Large intestine (tissue), 12 donors: ENCODE measurements at places on chromosomes 4 and X.

- DNase-seq, result no peak
Observed at GRCh38 chr4:158870282-158870625, 101.4 kb downstream of the FNIP2 start.

GRCh38 chrX:14084466-14084865 lies 54.8 kb upstream of the GEMIN8 start:
- DNase-seq, result no peak

GRCh38 chr4:83866834-83867621 lies 331.1 kb downstream of the GPAT3 start:
- no peak for DNase-seq

GRCh38 chr4:70236125-70236524 lies 6.3 kb upstream of the CSN3 start:
- DNase-seq, result peak; percentile 5

DNA sequence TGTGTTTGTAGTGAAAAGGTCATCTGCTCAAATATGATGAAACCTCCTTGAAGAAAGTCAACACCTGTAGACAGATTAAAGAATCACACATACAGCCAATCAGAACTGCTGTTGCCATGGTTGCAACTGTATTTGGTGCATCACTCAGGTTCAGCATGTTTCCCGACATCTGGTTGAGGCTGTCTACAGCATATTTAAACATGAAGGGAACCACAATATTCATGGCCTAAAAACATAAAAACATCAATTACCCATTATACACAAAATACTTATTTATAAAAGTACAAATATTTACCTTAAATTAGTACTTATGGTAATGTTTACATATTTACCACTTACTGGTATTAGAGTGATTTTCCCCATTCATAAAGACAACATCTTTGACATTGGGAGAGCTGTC lies 79.7 kb downstream of the ABCB7 start:
- DNase-seq, result no peak

DNA sequence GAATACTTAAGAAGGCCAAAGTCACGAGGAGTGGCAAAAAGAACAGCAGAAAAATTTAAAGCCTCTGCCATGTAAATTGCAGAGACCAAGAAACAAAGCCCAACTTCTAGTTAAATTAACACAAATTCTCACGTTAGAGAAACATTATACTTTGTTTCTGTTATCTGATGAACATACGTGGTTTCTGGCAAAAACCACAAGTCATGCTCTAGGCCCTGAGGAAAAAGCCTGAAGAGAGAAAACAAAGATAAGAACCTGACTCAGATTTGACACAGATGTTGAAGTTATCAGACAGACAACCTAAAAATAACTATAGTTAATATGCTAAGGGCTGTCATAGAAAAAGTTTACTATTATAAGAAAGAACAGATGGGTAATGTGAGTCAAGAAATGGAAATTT lies 149.1 kb upstream of the PCDH10 start:
- no peak for DNase-seq

DNA sequence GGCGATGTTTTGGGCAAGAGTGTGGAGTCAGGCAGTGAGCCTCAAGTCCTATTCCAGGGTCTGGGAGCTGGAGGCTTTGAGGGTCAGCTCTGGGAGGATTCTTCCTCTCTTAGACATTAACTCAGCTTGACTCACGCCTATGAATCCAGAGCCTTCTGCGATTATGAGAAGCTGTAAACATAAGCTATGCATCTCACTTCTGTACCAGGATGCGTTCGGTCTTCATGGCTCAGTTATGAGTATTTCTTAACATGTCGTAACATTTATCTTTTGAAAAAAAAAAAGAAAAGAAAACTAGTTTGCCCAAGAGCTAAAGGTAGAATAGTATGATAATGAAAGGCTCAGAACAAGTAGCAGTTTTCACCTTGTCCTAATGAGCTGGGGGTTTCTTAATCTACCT lies 4.6 kb downstream of the SHROOM2 start:
- DNase-seq, result no peak

GRCh38 chrX:126137899-126138298 lies 28.2 kb downstream of the DCAF12L2 start:
- DNase-seq, result no peak

GRCh38 chrX:69311936-69312670 lies 146.8 kb upstream of the PJA1 start:
- no peak for DNase-seq

- DNase-seq, result no peak
Observed at GRCh38 chr4:87982446-87983010, 7.0 kb downstream of the SPP1 start.

GRCh38 chr4:38499101-38499500 lies 164.9 kb upstream of the KLF3 start:
- DNase-seq, result no peak

GRCh38 chr4:140014284-140014683 lies 139.7 kb downstream of the MAML3 start:
- DNase-seq, result no peak

GRCh38 chr4:155612074-155612473 lies 54.6 kb upstream of the GUCY1A1 start:
- no peak for DNase-seq

- no peak for DNase-seq
Observed at GRCh38 chr4:3674479-3674851, 91.7 kb upstream of the ADRA2C start.

DNA sequence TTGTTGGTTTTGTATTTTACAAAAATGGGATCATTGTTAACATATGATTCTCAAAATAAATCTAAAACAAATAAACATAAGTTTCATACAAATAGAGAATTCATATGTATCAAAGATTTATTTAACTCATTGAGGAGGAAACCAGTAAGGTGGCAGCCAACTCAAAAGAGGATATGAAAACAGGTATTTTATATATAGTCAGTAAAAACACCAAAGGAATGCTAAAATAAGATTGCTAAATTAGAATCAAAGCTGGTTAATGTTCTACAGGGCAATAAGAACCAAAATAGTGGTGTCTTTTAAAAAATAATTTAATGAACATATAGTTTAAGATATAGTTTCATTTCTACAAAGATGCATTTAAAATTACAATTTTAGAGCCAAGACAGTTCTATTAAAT lies 23.1 kb downstream of the XKRX start:
- DNase-seq, result no peak

GRCh38 chr4:83118869-83119268 lies 4.3 kb upstream of the PLAC8 start:
- no peak for DNase-seq

- peak; percentile 34 for DNase-seq
Observed at GRCh38 chrX:68998716-68999115, 166.5 kb downstream of the PJA1 start.

DNA sequence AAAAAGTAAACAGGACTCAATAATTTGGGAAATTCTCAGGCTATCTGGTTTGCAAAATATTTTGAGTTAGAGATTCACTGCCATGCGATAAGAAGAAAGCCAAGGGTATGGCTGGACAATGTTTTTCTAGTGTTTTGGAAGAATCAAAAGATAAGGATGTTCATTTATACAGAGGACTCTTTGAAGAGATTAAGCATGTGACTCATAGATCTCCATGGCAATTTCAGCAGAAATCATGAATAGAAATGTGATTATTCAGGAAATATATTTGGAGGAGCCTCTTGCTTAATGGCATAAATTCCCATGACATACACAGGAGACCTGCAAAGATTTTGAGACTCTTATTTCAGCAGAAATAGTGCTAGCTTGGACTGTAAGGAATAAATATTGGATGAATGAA lies 16.7 kb upstream of the FRAS1 start:
- no peak for DNase-seq

- DNase-seq, result no peak
Observed at GRCh38 chr4:181853881-181854511, 389.2 kb upstream of the TENM3 start.

GRCh38 chrX:12325171-12325570 lies 186.9 kb downstream of the FRMPD4 start:
- no peak for DNase-seq

DNA sequence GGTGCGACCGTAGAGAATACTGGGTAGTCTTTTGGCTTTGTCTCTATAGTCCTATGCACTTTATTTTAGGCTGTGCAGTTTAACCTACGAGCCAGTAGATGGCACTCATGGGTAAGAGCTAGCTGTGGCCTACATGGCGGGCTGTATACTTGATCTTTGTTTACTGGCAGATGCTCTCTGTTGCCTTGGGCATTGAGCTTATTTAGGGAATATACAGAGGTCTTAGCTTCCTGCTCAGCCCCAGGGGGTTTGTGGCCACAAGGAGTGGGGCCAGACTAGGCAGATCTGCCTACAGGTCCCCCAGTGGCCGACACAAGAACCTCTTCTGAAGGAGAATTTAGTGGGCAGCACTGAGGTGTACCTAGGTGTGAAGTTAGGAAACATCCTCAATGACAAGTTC lies 227.6 kb upstream of the HDX start:
- DNase-seq, result no peak

DNA sequence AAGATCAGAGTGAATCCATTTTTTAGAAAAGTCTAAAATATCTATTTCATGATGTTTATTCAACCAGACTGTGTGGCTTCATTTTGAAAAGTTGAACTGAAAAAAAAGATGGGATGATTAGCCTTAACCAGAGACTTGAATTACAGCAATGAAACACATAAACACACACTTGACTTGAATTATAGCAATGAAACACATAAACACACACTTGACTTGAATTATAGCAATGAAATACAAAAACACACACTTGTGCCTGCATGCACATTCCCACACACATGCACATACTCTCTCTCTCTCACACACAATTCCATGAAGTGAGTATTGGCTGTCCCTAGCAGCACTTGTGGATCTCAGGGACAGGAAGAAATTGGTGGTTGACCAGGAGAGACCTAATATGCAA lies 286.8 kb downstream of the USP46 start:
- DNase-seq, result no peak

DNA sequence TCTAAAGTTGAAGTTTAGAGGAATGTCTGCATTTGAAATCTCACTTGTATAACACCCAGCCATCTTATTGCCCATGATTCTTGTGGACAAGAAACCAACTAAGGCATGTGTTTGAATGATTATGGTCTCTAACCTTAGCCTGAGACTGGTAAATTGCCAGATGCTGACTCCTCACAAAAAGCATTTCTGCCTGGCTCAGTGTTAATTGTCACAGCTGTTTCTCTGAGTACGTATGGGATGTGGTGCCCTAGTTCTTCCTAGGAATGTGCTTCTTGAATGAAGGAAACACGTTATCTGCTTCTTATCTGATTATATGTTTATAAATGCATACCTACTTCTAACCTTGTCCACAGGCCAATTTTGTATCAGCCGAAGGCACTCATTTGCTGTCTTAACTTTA lies 63.1 kb upstream of the NDP start:
- DNase-seq, result no peak

DNA sequence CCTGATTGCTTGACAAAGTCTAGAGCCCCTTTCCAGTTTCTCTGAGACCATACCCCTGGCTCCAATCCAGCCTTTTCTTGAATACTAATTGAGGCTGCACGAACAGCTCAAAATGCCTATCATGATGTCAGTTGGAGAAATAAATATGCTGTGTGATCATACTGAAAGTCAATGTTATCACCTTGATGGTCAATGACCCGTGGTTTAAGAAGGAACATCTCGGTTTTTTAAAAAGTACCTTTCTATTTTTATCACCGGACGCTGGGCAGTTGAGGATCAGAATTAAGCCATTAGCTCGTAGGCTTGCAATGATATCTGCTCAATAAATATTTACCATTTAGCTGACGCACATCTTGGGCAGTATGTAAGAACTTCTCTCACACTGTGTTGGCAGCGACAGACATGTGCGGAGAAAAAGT lies 852 bp upstream of the WDR44 start:
- no peak for DNase-seq

DNA sequence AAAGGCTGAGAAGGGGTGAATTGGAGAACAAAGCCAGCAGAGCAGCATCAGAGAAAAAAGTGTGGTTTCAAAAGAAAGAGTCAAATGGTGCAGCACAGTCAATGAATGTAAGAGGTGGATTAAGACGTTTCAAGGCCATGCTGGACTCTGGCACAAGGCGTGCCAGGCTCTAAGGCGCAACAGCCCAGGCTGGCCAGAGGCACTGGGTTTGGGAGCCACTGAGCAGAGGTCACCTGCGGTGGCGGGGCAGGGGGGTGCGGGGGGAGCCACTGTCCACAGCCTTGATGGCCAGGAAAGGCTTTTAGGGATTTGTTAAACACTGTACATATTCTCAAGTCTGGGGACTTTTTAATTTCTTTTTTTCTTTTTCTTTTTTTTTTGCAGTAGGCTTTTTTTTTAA lies 222.5 kb upstream of the FAT1 start:
- DNase-seq, result peak; percentile 62

DNA sequence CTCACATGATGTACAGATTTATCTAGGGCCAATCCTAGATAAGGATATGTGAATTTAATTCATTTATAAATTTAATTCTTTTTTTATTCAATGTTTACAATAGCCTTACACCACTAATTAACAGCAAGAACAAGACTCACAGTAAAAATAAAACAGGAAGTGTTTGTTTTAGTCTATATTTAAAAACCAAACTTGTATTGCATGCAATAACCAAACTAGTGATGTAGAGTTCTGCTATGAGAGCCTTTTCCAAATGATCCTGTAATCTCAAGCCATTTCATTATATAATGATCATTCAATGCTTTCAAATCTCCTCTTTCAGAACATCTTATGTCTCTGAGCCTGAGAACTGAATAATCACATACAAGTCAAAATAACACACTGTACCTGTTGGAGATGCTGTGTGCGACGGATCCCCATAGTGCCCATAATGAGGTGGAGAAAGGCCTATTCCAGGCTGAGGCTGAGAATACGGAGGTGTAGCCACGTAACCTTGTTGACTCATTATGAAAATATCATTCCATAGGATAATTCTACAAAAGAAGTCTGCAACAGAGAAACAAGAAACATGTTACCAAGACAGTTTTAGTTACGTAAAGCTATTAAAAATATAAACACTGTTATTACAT lies 2.6 kb downstream of the SEC24D start:
- no peak for DNase-seq

DNA sequence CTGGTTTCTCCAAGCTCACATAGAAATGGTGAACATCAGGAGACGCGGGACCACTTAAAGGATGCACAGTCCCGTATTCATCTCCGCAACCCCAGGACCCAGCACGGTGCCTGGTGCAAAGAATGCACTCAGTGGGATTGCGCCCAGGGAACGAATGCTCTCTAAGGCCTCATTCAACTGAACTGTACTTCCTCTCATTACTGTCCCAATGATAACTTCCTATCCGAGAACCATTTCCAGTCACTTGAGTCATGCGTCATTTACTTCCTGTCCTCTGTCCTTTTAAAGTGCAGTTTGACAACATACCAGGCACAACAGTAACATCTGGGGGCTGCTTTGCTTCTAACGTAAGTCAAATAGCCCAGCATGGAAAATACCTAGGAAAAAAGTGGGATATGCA lies 75.7 kb downstream of the RBM47 start:
- no peak for DNase-seq

DNA sequence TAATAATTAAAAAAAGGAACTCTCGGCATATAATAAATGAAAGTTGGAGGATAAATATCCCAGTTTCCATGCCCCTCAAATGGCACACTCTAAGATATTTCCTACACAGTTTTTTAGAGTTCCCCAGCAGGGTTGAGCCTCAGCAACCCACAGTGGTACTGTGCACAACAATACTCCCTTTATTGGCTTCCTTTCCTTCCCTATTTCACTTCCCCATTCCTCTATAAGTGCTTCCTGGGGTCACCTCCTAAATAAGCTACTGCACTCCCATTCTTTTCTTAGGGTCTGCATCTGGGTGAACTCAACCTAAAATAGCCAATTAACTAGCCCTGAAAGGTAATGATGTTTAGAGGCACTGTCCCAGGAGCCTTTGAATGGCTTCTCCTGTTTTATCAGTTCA lies 76.4 kb upstream of the NHS start:
- DNase-seq, result no peak
